ENCODE measurements at places on chromosomes 4 and X.

GRCh38 chrX:152044383-152044782 lies 69.9 kb upstream of the GABRE start:
- DNase-seq, result no peak

DNA sequence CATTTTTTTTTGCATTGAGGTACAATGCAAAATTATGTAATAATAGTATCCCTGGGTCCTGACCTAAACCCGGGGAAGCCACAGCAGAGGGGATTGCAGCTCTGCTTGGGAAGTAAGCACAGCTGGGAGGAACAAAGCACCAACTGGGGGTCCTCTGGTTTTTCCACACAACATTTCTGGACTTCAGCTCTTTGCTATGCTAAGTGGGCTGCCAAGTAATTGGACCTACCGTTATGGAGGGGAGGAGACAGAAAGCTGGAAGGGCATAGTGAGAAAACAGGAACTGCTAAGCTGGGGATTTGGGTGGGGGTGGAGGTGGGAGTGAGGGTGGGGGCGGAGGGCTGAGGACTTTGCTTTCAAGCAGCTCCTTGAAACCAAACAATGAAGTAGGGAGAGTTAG lies 183.3 kb downstream of the ZIC3 start:
- DNase-seq, result no peak

DNA sequence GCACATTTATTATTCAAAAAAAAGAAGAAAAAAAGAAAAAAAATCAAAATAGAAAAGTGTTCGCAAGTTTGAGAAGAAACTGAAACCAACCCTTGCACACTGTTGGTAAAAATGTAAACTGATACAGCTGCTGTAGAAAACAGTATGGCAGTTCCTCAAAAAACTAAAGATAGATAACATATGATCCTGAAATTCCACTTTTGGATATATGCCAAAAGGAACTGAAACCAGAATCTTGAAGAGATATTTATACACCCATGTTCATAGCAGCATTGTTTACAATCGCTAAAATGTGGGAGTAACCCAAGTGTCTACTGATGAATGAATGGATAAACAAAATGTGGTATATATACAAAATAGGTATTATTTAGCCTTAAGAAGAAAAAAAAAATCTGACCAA lies 155.4 kb downstream of the TBCK start:
- DNase-seq, result no peak

DNA sequence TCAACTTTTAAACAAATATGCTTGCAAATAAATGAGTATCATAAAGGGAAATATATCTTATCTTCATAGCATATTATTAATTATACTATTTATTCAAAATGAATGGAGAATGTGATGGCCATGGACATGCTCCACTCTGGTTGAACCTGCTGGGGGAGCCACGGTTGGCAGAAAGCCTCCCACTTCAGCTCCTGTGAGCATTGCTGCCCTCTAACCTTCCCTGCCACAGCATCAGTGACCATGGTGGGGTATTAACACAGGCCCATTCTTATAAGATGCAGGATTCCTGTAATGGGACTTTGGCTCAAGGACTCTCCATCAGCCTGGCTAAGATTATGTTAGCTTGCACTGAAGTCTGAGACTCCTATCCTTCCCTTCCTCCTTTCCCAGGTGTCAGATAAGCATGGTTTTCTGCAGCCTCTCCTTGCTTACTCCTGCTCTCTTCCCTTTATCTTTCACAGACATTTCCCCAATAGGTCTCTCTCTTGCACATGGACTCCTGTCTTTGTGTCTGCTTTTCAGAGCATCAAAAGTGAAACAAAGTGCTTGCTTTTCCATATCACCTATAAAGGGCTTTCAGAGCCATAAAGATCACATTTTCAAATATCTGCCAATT lies 4.9 kb upstream of the ABRAXAS1 start:
- DNase-seq, result no peak

DNA sequence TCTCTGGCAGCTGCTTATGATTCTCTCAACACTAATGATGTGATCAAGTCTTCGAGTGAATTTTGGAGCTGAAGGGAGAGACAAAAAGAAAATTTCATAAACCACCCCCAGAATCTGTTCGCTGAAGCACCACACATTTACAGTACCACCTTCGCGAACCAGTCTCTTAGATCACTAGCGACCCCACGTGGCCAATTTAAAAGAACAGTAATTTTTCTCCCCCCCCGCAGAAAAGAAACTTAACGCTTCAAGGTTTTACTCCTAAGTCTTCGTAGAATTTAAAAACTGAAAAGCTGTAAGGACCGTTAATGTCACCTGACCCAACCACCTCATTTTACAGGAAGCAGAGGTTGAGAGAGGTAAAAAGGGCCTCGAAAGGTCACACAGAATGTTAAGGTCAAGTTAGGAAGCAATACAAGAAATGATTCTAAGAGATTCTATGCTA lies 187.5 kb downstream of the QDPR start:
- DNase-seq, result no peak

DNA sequence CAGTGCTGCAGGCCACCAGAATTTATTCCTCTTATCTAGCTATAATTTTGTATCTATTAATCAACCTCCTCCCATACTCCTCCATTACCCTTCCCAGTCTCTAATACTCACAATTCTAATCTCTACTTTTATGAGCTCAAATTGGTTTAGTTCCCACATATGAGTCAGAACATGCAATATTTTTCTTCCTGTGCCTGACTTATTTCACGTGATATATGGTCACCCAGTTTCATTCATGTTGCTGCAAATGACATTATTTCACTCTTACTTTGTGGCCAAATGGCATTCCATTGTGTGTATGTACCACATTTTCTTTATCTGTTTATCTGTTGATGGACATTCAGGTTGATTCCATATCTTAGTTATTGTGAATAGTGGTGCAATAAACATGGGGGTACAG lies 483.5 kb downstream of the ACTRT1 start:
- DNase-seq, result no peak

- no peak for DNase-seq
These were observed 192.2 kb upstream of the FAT1 start for GRCh38 chr4:186915816-186916215.

DNA sequence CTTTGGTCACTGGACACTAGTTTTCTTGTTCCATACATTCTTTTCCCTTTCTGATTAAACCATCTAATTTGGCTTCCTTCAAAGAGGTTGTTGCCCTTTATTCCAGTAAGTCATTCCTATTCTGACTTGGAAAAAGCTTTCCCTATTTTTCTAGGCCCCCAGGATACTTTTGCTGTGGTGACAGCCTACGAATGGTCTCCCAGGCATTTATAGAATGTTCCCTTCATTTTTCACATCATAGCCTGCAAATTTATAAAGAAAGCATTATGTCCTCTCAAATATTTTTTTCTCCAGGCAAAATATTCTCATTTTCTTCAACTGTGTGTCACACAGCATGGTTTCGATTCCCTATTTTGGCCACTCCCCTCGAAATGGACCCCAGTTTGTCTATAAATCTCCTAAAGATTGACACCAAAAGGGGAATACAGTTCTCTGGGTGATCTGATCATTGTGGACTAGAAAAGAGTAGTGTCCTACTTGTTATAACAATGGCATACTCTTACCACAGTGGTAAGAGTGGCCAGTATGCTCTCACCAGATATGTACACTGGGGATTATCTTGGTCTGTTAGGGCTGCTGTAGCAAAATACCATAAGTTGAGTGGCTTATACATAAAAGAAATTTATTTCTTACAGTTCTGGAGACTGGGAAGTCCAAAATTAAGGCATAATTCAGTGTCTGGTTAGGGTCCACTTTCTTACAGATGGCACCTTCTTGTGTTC lies 41.5 kb upstream of the BMP2K start:
- DNase-seq, result no peak

GRCh38 chr4:138063581-138063980 lies 178.6 kb downstream of the SLC7A11 start:
- DNase-seq, result no peak

DNA sequence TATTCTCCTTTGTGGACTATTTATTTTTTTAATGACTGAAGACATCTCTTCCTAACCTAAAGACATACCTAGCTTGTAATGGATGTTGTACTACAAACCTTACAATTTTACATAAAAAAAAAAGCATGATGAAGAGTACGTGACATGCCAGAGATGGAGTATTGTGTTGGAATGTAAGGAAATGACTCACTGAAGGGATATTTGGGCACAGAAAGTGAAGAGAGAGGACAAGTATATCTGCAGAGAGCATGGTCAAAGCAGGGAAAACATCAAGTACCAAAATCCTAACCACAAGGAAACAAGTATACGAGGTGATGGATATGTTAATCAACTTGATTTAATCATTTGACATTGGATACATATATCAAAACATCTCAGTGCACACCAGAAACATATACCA lies 1051.4 kb upstream of the PRKX start:
- DNase-seq, result no peak

- no peak for DNase-seq
These were observed 160.4 kb upstream of the MAMLD1 start for GRCh38 chrX:150202641-150203247.

GRCh38 chr4:80035336-80035735 lies 37.7 kb downstream of the ANTXR2 start:
- DNase-seq, result no peak

- DNase-seq, result no peak
These were observed 127.8 kb downstream of the ANOS1 start for GRCh38 chrX:8604131-8604530.

- DNase-seq, result no peak
These were observed 153.5 kb downstream of the MGST2 start for GRCh38 chr4:139819082-139819481.

GRCh38 chr4:145452447-145453162 lies 29.0 kb upstream of the SMAD1 start:
- no peak for DNase-seq

DNA sequence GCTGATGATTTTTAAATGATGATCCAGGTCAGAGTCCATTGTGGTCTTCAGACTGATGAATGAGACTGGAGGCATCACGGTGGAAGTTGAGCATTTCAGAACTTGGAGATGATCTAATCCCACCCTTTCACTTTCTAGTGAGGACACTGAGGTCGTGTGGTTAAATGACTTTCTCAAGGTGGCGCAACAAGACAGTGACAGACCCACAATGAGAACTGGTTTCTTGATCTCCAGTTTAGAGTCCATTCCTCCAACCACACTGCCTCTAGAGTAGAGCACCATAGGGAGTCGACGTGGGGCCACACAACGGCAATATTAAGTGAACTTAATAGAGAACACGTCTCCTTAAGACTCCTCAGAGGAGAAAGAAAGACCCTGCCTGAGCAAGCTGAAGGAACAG lies 381.0 kb downstream of the UNC5C start:
- DNase-seq, result no peak

GRCh38 chr4:40402556-40402955 lies 67.4 kb downstream of the CHRNA9 start:
- no peak for DNase-seq

DNA sequence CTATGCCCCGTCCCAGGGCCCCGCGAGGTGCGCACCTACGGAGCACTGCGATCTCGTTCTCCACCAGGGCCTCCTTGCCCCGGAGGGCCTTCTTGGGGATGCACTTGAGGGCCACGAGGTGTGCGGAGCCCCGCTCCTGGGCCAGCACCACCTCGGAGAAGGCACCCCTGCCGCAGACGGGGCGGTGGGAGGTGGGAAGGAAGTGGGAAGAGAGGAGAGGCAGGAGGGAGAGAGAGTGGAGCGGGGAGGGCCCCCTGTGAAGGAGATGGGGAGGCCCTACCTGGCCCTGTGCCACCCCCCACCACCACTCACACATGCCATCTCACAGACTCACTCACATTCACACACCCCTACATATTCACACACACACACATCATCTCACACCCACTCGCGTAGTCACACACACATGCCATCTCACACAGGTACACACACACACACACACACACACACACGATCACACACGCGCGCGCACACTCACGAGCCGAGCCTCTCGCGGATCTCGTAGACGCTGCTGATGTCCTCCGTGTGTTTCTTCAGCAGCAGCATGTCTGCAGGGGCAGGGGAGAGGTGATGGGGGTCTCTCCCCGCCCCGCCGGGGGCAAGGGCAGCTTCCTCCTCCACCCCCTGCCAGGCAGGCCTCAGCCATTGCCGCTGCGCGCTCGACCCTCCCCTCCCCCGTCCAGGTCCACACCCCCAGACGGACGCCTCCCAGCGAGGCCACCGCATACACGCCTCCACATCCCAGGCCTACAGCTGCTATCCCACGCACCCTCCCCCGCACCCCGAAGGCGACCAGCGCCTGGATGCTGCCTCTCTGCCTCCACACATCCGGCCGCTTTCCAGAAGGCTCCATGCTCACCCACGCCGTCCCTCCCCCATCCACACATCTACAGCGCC lies 834 bp downstream of the PNCK start:
- no peak for DNase-seq

DNA sequence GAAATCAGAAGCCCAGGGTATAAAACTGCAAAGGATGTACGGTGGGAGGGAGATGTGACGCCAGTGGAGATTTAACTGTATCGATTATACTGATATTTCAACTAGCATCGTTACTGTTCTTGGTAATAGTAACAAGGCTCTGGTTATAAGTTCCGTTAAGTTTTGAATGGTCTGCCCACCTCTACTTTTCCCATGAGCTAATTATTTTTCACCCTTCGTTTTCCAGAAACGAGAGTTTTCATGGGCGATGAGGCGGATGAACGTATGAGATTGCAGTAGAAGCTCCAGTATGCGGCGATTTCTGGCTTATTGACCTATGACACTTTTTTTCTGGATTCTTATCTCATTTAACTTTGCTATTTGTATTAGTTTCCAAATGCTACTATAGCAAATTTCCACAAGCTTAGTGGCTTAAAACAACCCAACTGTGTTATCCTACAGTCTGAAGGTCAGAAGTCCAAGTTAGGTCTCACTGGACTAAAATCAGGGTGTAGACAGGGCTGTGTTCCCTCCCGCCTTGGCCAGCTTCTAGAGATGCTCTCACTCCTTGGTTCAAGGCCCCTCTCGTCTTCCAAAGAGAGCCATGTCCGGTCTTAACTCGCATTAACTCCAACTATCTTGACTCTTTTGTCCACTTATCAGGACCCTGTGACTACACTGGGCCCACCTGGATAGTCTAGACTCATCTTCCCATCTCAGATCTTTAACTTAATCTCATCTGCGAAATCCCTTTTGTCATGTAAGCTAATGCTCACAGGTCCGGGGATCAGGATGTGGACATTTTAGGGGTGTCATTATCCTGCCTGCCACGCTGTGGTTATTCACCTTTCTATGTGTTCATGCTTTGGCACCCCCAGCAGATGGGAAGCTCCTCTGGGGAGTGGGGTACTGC lies 122.5 kb downstream of the IRF2 start:
- DNase-seq, result no peak
